ENCODE measurements at places on chromosomes 5 and 9.

GRCh38 chr9:27248702-27249101 lies 48.2 kb downstream of the EQTN start:
- DNase-seq = no peak
- no peaks in the 10 kb centered on the region for H3K4me1 ChIP-seq
- no peak overlapping the region for H3K27ac ChIP-seq
- no peaks in the 10 kb centered on the region for H3K27me3 ChIP-seq
- H3K36me3 ChIP-seq = no peaks in the 10 kb centered on the region
- no peak overlapping the region for H3K4me3 ChIP-seq

DNA sequence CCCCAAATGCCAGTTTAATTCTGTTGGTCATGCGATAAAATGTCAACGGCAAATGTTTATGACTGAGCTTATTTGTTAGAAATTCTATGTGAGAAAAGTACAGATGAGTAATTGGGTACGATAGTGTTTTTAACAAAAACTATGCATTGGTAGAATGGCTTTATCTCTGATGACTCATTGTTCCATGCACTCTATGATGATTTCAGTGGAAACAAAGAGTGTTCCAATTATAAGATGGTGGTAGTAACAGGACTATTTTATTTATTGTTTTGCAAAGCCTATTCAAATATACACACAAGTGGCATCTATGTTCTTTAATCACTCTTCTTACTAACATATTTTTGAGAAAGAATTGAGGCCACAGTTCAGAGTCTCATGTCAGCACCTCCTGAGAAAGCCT lies 353.7 kb upstream of the IRX2 start:
- no peak for DNase-seq
- H3K4me1 ChIP-seq = no peaks in the 10 kb centered on the region
- H3K27me3 ChIP-seq = no peaks in the 10 kb centered on the region
- H3K4me3 ChIP-seq = no peak overlapping the region
- H3K36me3 ChIP-seq = no peaks in the 10 kb centered on the region

DNA sequence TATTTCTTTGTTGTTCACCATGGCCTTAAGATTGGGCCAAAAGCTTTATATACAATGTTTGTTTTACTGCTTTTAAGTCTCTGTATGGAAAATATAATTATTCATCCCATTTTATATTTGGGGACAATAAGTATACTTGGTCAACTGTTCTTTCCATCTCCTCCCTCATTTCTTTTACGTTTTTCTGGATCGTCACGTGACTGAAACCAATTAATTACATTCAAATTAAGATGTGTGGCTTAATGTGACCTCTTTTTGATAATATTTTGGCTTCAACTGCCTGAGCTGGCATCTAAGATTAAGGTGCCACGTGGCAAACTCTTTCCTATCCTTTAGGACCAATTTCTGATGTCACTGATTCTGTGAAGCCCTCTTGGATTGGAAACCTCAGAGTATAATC lies 250.1 kb upstream of the SGCD start:
- no peak overlapping the region for H3K27ac ChIP-seq
- no peak for DNase-seq
- H3K27me3 ChIP-seq = no peaks in the 10 kb centered on the region
- no peaks in the 10 kb centered on the region for H3K36me3 ChIP-seq

- H3K36me3 ChIP-seq = no peaks in the 10 kb centered on the region
- no peaks in the 10 kb centered on the region for H3K4me1 ChIP-seq
- no peak for DNase-seq
- H3K27ac ChIP-seq = no peak overlapping the region
- H3K27me3 ChIP-seq = no peaks in the 10 kb centered on the region
Measured at GRCh38 chr5:98398465-98398864, 375.0 kb upstream of the RGMB start.

DNA sequence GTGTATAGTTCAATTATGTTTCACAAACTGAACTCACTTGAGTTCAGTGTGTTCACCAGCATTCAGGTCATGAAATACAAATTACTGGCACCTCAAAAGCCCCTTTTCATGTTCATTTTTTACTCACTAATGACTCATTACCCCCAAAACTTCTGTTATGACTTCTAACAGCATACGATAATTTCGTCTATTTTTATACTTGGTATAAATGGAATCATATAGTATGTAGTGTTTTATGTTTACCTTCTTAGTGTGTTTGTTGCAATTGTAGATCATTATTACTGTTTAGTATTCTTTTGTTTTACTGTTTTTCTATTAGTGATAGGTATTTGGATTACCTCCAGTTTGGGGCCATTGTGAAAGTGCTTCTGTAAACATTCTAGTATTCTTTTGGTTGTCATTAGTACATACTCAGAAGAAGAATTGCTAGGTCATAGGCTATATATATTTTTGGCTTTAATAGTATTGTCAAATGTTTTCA lies 33.4 kb downstream of the DDX4 start:
- H3K4me1 ChIP-seq = no peaks in the 10 kb centered on the region
- no peak overlapping the region for H3K27ac ChIP-seq
- no peaks in the 10 kb centered on the region for H3K27me3 ChIP-seq
- H3K36me3 ChIP-seq = no peaks in the 10 kb centered on the region
- no peak overlapping the region for H3K4me3 ChIP-seq
- DNase-seq = no peak

DNA sequence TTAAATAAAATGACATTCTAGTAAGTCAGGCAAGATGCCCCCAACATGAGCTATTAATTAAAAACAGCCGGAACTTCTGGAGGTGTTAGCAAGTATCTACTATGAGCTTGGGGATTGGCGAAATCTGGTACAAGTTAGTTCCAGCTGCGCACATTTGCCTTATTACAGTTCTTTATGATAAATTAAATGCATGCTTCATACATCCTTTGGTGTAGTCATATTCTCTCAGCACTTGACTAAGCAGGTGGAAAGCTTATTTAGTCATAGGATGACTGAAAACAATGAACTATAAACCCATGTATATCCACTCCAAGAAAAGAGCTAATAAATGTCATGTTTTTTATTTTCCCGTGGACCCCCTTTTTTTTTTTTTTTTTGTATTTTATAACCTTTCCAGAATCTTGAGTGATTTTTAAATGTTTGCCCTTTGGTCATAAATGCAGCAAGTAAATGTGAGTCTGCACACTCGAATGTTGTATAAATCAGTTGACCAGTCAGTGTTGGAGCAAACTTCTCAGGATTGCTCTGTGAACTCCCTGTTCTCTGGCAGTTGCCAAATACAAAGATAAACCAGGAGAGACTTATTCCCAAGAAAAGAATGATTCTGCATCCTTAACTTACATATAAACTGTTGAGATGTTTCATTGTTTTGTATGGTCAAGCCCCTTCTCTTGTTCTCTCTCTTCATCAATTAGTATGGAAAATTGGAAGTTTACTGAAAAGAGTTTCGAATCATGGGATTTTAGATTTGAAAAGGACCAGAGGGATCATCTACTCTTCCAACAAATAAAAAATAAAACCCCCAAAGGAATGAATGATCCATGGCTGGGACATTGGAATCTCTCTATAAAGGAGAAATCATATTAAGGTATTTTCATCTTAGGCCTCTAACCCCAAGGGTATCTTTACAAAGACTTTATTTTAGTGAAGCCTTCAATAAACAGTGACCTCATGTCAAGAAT lies 38.3 kb downstream of the PIK3R1 start:
- H3K36me3 ChIP-seq = no peaks in the 10 kb centered on the region
- H3K27me3 ChIP-seq = no peaks in the 10 kb centered on the region
- H3K4me3 ChIP-seq = no peak overlapping the region
- H3K4me1 ChIP-seq = peaks cover 43% of the 10 kb centered on the region
- no peak for DNase-seq

DNA sequence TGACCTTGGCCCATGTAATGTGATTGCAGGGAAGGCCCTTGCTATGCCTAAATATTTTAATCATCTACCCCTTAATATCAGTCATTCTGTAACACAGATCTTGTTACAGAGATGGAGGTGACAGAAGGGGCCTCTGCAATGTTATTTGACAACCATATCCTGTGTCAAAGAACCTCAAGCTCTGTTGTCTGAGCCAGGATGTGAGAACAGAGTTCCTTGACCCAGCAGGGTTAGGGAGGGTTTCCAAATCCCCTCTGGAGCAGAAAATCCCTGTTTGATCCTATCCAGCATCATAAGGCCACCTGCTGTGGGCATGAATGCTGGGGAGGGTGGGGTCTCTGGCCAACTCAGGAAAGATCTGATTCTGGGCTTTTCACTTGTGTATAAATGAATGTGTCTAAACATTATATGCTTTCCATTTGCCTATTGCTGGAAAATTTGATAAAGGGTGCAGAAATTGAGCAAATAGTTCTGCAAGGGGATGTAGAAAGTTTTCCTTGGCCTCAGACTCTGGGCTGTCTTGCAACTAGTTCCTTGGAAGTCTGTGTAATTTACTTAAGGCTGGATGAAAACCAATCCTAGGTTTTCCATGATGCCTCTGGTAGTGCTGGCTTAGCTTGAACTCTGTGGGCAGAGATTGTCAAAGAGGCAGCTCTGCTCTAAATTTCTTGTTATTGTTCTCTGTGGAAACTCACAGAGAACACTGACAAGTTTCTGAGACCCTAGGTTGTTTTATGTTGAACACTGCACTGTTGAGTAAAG lies 71.0 kb downstream of the PGM5 start:
- DNase-seq = no peak
- no peak overlapping the region for H3K4me3 ChIP-seq
- no peaks in the 10 kb centered on the region for H3K27me3 ChIP-seq

DNA sequence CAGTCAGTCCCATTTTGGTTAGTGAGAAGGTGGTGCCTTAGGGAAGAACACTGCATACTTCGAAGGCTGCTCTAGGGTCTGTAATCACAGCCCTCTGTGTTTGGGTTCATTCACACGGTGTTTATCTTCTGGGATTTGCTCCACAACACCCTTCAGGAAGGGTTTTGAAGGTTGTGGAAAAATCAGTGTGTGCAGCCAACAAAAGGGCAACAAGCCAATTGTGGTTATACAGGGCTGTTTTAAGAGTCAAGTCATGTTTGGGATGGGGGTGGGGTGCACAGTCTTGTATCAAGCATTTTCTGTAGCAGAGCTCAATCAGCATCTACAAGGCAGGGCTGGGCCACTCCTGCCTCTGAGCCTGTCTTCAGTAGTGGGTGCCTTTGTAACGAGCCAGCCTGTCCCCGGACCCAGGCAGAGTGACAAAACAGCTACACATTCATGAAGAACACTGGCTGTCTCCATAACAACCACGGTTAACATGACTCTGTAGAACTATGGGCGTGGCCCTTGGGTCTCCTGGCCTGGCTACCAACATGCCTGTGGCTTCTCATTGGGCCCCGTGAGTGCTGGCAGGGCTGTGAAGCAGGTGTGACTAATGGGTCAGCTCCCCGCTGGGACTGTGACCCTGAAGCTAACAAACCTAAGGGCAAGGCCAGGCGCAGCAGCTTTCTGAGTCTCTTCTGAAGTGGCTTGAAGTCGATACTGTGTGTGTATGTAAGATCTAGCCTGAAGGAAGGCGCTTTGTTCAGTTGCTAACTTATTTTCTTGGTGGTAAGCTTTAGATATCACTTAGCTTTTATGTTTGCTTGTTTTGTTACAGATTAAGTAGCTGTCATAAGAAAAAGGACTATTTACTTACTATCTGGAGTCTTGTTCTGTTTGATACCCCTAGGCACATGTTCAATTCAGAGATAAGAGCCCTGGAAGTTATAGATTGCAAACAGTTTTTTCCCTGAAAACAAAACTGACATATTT lies 27.9 kb upstream of the GOLM1 start:
- no peaks in the 10 kb centered on the region for H3K27me3 ChIP-seq
- H3K27ac ChIP-seq = no peak overlapping the region
- no peak for DNase-seq
- H3K36me3 ChIP-seq = no peaks in the 10 kb centered on the region
- H3K4me1 ChIP-seq = no peaks in the 10 kb centered on the region

- DNase-seq = no peak
- H3K36me3 ChIP-seq = no peaks in the 10 kb centered on the region
- H3K27ac ChIP-seq = no peak overlapping the region
Measured at GRCh38 chr5:115758356-115758755, 58.1 kb downstream of the CDO1 start.

DNA sequence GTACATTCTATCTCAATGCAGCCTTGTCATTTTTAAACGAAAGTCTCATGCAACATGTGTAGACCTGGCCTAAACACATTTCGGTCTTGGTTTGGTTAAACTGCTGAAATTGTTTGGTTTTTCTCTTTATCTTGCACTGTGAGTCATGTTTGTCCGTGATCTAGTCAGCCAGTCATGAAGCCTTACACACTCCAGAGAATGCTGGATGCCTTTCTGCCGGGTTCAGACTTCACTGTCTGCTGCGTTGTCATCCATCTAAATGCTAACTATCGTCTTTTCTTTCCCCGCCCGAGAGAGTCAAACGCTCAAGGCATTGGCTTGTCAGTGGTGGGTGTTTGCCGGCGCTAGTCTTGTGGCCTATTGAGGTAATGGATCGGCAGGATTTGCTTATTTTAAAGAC lies 1194.6 kb upstream of the WWC1 start:
- no peaks in the 10 kb centered on the region for H3K27me3 ChIP-seq
- no peak overlapping the region for H3K27ac ChIP-seq
- H3K4me3 ChIP-seq = no peak overlapping the region
- H3K4me1 ChIP-seq = no peaks in the 10 kb centered on the region

DNA sequence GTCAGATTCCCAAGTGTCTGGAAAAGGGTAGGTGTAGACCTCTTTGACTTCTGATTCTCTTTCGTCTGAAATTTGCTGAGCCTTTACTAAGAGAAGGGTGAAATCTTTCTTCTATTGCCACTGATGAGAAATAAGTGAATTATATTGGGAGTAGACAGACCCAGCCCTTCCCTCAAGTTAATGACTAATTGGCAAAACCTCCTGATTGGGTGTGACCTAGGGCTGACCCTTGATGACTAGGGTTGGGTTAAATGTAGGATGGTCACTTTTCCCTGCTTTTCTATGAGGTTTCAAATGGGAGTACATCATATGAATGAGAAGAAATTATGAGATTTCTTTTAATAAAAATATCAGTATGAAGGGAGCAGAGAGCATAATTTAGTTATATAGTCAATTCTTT lies 73.4 kb upstream of the C5orf46 start:
- no peak overlapping the region for H3K4me3 ChIP-seq
- H3K27me3 ChIP-seq = no peaks in the 10 kb centered on the region
- DNase-seq = no peak
- peak overlapping the region; percentile 80 for H3K27ac ChIP-seq
- H3K4me1 ChIP-seq = peaks cover 51% of the 10 kb centered on the region

DNA sequence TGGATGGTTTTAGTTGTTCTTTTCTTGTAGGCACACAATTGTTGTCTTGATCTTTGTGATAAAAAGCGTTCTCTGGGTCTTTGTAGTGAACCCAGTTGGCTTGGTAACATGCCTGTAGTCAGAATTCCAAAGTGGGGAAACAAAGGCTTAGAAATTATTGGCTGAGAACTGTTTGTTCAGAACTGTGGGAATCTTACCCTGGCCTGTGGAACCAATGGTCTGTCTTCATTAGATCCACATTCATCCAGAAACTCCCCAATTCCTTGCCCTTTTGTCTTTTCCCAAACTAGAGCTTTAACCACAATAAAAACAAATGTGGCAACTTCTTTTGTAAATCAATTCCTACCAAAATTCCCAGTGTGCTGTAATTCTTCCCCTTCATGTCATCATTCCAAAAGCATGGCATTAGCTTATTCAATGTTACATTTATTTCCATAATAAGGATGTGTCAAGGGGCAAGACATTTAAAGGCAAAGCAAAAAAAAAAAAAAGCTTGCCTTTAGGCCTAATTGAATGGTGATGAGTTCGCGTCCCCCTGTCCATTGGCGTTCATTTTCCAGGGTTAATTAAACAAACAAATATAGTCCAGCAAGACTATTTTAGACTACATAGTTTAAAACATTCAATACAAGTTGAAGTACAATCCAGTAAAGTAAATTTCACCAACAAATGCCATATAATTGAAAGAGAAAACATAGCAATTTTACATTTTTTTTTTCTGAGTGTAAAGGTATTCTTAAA lies 249.8 kb upstream of the ZNF608 start:
- H3K27me3 ChIP-seq = no peaks in the 10 kb centered on the region
- no peak for DNase-seq
- no peak overlapping the region for H3K4me3 ChIP-seq
- H3K27ac ChIP-seq = no peak overlapping the region
